ENCODE measurements at places on chromosomes 2 and 18. TPM values are rescaled to one million over a fixed set of nuclear protein-coding genes. Genes with fewer than 3 reads are reported as not detected.

- no peak for DNase-seq
These were observed 10.0 kb upstream of the MTERF4 start for GRCh38 chr2:241112046-241112445.

DNA sequence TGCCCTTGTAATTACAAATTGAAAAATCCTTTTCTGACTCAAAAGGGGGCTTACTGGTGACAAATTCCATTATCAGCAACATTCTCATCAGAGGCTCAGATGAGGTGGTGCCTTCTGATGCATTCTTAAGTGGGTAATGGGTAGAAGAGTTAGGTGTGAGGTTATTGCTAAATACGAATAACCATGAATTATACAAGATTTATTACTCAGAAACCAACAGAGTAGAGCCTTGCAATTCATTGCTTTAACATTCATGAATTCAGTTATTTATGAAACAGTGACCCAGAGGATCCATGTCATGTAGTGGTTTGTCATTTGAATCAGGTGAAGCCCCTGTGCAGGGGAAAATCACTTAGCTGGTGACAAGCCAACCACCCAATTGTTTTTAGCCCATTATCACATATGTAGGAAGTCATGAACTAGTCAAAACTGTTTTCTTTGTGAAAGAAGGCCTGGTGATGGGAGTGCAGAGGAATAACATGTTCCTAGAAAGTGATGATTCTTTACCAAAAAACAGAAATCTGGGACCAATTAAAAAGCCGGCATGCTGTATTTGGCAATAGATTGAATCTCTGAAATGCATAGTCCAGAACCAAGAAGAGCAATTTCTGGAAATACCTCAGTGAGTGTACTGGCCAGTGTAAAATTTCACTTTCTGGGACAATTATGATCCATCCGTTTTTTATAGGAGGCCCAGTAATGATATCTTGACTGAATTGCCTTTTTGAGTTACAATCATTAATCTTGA, 70.2 kb downstream of the CRIM1 start:
- DNase-seq: no peak

DNA sequence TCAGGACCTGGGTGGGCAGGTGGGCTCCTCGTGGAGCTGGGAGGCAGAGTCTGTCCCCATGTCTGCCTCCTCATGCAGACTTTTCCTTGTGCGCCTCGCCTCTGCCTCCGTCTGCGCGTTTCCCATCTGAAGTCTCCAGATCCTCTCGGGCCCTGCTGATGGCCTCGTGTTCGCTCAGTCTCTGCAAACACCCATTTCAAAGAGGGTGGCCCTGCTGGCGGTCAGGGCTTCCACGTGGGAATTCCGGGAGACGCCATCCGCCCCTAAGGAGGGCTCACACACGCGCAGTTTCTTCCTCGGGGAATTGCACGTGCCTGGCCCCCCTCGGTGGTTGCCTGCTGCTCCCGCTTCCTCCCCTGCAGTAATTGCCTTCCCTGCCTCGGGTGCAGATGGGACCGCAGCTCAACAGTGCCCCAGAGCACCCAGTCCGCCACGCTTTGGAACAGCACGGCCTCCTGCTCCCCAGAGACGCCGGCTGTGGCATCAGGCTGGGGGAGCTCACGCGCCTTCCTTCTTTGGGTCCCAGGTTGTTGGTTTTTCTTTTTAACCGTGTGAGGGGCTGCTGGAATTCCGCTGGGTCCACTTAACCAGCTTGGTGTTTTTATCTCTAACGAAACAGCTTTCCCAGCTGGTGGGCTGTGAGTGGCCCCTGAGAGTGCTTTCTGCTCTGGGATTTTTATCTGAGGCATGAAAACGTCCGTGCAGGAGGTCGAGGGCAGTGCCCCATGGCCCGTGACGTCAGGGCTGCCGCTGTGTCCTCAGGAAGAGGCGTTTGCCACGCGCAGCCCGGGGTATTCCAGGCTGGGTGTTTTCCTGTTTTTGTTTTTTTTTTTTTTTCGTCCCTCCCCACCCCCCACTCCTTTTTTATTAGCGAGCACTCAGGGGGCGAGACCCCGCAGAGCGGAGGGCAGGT, 16.1 kb downstream of the NFATC1 start:
- DNase-seq: no peak

The LRRC30 gene
- not detected for total RNA-seq

The LIMS3 gene
- 2.4 TPM for total RNA-seq
